ENCODE measurements at places on chromosomes 7 and 10. TPM values are rescaled to one million over a fixed set of nuclear protein-coding genes. Genes with fewer than 3 reads are reported as not detected.

ZNF727 gene
- 3.9 TPM for total RNA-seq

NKX2-3 gene
- total RNA-seq = not detected

DNA sequence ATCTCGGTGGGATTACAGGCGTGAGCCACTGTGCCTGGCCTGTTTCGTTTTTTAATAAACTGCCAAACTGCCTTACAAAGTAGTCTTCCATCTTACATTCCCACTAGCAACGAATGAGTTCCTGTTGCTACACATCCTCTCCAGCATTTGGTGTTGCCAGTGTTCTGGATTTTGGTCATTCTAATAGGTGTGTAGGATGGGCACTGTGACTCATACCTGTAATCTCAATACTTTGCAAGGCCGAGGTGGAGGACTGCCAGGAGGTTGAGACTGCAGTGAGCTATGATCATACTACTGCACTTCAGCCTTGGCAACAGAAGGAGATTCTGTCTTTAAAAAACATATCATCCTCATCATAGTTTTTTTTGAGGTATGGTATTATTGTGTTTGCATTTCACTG is 21.4 kb upstream of the RSBN1L start:
- no peak for DNase-seq

PTN gene
- 7.5 TPM for total RNA-seq
